ENCODE measurements at places on chromosomes 4 and X.

GRCh38 chrX:40080894-40081678 lies 16.7 kb downstream of the BCOR start:
- H3K27ac ChIP-seq = no peak overlapping the region
- H3K27me3 ChIP-seq = no peaks in the 10 kb centered on the region
- H3K4me3 ChIP-seq = no peak overlapping the region
- no peak for DNase-seq
- peaks cover 20% of the 10 kb centered on the region for H3K4me1 ChIP-seq

GRCh38 chrX:93594780-93595179 lies 78.6 kb downstream of the NAP1L3 start:
- H3K36me3 ChIP-seq = no peaks in the 10 kb centered on the region
- DNase-seq = no peak
- H3K27ac ChIP-seq = no peak overlapping the region
- no peaks in the 10 kb centered on the region for H3K27me3 ChIP-seq
- H3K4me3 ChIP-seq = no peak overlapping the region
- H3K4me1 ChIP-seq = no peaks in the 10 kb centered on the region

GRCh38 chr4:86596807-86597206 lies 2.7 kb downstream of the PTPN13 start:
- H3K4me1 ChIP-seq = no peaks in the 10 kb centered on the region
- H3K4me3 ChIP-seq = no peak overlapping the region
- H3K36me3 ChIP-seq = no peaks in the 10 kb centered on the region
- H3K27me3 ChIP-seq = no peaks in the 10 kb centered on the region

GRCh38 chr4:48756689-48757220 lies 23.3 kb downstream of the FRYL start:
- no peaks in the 10 kb centered on the region for H3K36me3 ChIP-seq
- no peaks in the 10 kb centered on the region for H3K4me1 ChIP-seq
- no peak overlapping the region for H3K4me3 ChIP-seq
- H3K27ac ChIP-seq = no peak overlapping the region
- no peak for DNase-seq

DNA sequence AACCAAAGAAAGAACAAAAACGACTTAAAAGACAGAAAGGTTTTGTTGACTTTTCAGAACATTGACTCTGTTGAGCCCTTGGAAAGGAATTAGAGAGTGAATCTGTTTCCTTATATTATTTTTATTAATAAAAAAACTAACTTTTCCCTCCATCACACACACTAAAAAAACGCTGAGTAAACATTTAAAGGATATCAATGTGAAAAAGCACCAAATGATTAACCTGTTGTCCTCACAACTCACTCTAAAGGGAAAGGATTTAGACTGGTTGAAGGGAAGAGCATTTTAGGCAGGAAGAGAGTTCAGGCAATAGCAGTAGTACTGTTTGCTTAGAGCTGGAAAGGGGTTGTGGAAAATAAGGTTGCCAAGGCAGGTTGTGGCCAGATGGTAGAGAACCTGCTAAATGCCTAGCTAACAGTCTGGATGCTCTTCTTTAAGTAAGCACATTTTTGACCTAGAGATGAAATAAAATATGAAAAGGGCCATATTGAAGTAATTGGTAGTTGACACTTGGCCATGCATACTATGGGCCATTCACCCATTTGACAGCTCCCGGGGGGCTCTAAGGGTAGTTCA lies 98.0 kb upstream of the NDP start:
- no peak overlapping the region for H3K27ac ChIP-seq
- no peak overlapping the region for H3K4me3 ChIP-seq
- no peaks in the 10 kb centered on the region for H3K4me1 ChIP-seq
- no peak for DNase-seq

DNA sequence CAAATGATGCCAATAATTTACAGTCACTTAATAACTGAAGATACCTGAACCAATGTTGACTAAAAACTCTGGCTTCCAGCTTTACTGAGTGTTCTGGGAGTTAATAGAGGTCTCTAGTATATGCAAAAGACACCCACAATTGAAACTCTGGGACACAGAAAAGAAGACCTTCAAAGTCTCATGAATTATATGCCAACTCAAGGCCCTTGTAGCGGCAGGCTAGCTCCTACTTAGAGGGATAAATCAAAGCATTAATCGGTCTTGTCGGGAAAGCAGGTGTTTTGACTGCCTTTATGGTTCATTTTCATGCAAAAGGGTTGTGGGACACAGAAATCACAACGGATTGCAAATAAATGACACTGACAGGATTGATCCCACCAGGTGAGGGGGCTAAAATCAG lies 55.9 kb downstream of the PCDH18 start:
- peaks cover 2% of the 10 kb centered on the region for H3K4me1 ChIP-seq
- H3K27ac ChIP-seq = no peak overlapping the region
- no peak overlapping the region for H3K4me3 ChIP-seq
- no peak for DNase-seq
- no peaks in the 10 kb centered on the region for H3K36me3 ChIP-seq

GRCh38 chr4:139214039-139214534 lies 37.1 kb upstream of the ELF2 start:
- no peaks in the 10 kb centered on the region for H3K4me1 ChIP-seq
- H3K4me3 ChIP-seq = no peak overlapping the region
- no peak overlapping the region for H3K27ac ChIP-seq
- DNase-seq = no peak

DNA sequence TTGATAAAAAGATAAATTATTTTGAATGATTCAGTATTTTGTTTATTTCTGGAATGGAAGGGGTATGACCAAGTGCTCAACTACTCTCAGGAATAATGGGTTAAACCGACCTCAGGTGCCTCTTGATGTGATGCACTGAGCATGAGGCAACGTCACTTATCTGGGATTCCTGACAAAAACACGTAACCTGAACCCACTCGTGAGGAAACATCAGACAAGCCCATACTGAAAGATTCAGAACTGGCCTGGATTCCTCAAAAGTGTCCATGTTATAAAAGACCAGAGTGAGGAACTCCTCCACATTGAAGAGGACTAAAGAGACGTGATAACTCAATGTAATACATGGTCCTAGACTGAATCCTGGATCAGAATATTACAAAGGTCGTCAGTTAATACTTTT lies 144.0 kb downstream of the FNIP2 start:
- peak; percentile 37 for DNase-seq
- peaks cover 2% of the 10 kb centered on the region for H3K36me3 ChIP-seq
- H3K27me3 ChIP-seq = no peaks in the 10 kb centered on the region

GRCh38 chr4:188400451-188400850 lies 261.2 kb downstream of the TRIML1 start:
- H3K4me1 ChIP-seq = no peaks in the 10 kb centered on the region
- H3K4me3 ChIP-seq = no peak overlapping the region
- no peak overlapping the region for H3K27ac ChIP-seq
- no peak for DNase-seq
- H3K27me3 ChIP-seq = no peaks in the 10 kb centered on the region

DNA sequence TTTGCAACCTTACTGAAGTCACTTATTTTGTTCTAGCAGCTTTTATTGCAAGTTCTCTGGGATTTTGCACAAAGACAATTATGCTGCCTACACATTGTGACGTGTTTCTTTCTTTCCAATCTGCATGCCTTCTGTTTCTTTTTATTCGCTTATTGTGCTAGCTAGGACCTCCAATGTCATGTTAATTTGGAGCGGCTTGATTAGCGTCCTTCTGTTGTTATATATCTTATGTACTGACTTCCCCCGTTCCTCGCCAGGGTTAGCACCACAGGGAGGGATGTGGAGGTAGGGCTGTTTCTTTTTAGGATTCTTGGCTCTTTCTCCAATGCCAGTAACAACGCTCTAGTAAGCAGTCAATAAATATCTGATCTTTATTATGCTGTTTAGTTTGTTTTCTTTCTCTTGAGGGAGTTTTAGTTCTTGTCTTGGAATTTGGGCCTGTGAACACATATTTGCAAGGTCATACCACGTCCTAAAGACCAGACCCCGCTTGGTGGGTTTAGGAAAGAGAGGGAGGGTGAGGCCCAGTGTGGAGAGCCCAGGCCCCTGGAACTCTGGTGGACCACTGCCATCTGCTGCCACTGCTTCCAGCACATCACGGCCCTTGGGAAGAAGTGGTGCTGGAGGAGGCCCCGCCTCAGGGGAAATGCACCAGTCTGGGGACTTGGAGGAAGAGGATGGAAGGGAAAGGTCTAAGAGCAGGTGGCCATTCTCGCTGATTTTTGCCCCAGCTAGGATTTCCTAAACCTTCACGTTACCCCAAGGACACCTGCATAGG lies 129.1 kb downstream of the TRIML1 start:
- no peaks in the 10 kb centered on the region for H3K36me3 ChIP-seq
- no peak for DNase-seq
- H3K27ac ChIP-seq = no peak overlapping the region
- peaks cover 3% of the 10 kb centered on the region for H3K4me1 ChIP-seq
- H3K27me3 ChIP-seq = no peaks in the 10 kb centered on the region

- no peaks in the 10 kb centered on the region for H3K36me3 ChIP-seq
- peaks cover 13% of the 10 kb centered on the region for H3K4me1 ChIP-seq
- DNase-seq = no peak
- peak overlapping the region; percentile 8 for H3K27ac ChIP-seq
Observed at GRCh38 chr4:150005537-150005936, 72.7 kb upstream of the DCLK2 start.

DNA sequence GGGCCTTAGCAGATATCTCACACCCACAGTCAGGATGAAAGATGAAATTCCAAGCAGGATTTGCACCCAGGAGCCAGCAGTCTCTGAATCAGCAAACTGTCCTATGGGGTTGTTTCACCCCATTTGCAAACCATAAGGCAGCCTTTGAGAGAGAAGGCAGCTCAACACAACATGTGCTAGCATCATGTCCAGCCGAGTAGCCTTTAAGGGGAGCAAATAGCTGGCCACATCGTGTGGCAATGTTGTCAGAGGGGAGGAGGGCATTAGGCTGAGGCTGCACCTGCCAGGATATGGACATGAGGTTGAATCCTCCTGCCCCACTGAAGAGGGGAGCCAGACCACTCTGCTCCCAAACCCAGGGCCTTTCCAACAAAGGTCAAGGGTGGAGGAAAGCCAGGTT lies 20.6 kb upstream of the PJA1 start:
- no peak overlapping the region for H3K4me3 ChIP-seq
- H3K4me1 ChIP-seq = no peaks in the 10 kb centered on the region
- no peaks in the 10 kb centered on the region for H3K27me3 ChIP-seq
- no peaks in the 10 kb centered on the region for H3K36me3 ChIP-seq
- no peak overlapping the region for H3K27ac ChIP-seq

GRCh38 chr4:107572281-107572680 lies 147.8 kb downstream of the PAPSS1 start:
- no peak for DNase-seq
- no peaks in the 10 kb centered on the region for H3K27me3 ChIP-seq
- H3K27ac ChIP-seq = no peak overlapping the region

GRCh38 chr4:168800926-168801325 lies 209.1 kb downstream of the CBR4 start:
- no peaks in the 10 kb centered on the region for H3K27me3 ChIP-seq
- no peak overlapping the region for H3K27ac ChIP-seq
- no peak overlapping the region for H3K4me3 ChIP-seq
- peaks cover 19% of the 10 kb centered on the region for H3K4me1 ChIP-seq
- H3K36me3 ChIP-seq = no peaks in the 10 kb centered on the region

- no peaks in the 10 kb centered on the region for H3K36me3 ChIP-seq
- no peak overlapping the region for H3K4me3 ChIP-seq
- H3K27ac ChIP-seq = no peak overlapping the region
- no peaks in the 10 kb centered on the region for H3K27me3 ChIP-seq
- DNase-seq = peak; percentile 74
- H3K4me1 ChIP-seq = no peaks in the 10 kb centered on the region
Observed at GRCh38 chr4:77481856-77482255, 123.8 kb upstream of the CXCL13 start.

GRCh38 chr4:52410971-52411370 lies 248.1 kb downstream of the USP46 start:
- H3K4me3 ChIP-seq = no peak overlapping the region
- no peaks in the 10 kb centered on the region for H3K36me3 ChIP-seq
- no peak for DNase-seq
- H3K27me3 ChIP-seq = no peaks in the 10 kb centered on the region

GRCh38 chrX:40189637-40190036 lies 91.9 kb upstream of the BCOR start:
- H3K4me1 ChIP-seq = no peaks in the 10 kb centered on the region
- DNase-seq = peak; percentile 77
- no peaks in the 10 kb centered on the region for H3K36me3 ChIP-seq
- no peaks in the 10 kb centered on the region for H3K27me3 ChIP-seq
- no peak overlapping the region for H3K4me3 ChIP-seq

GRCh38 chr4:80878218-80878617 lies 152.3 kb upstream of the BMP3 start:
- H3K27ac ChIP-seq = no peak overlapping the region
- H3K27me3 ChIP-seq = no peaks in the 10 kb centered on the region
- no peak overlapping the region for H3K4me3 ChIP-seq

GRCh38 chrX:54745676-54746075 lies 52.4 kb downstream of the ITIH6 start:
- H3K27ac ChIP-seq = no peak overlapping the region
- no peaks in the 10 kb centered on the region for H3K36me3 ChIP-seq
- no peak for DNase-seq
- H3K27me3 ChIP-seq = no peaks in the 10 kb centered on the region
- H3K4me3 ChIP-seq = no peak overlapping the region
- peaks cover 31% of the 10 kb centered on the region for H3K4me1 ChIP-seq

GRCh38 chrX:34528081-34528480 lies 129.0 kb downstream of the TMEM47 start:
- H3K27me3 ChIP-seq = no peaks in the 10 kb centered on the region
- DNase-seq = no peak
- H3K4me3 ChIP-seq = no peak overlapping the region
- H3K27ac ChIP-seq = no peak overlapping the region
- H3K4me1 ChIP-seq = no peaks in the 10 kb centered on the region
- H3K36me3 ChIP-seq = no peaks in the 10 kb centered on the region

DNA sequence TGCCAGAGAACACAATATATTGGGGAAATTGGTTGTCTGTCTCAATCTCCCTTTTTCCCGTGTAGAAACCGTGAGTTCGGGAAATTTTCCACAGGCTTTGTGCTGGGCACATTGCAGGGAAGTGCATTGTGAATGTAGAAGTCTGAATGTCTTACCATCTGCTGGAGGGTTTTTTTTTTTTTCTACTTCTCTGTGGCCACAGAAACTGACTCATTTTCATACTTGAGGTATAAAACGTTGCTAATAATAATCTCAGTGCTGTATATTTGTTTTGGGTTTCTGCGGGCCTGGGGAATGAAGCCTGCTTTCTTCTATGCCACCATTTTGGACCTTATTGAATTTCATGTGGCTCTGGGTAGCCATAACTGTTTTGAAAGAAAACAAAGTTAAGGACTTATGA lies 1001.2 kb downstream of the STIM2 start:
- DNase-seq = no peak
- no peak overlapping the region for H3K4me3 ChIP-seq
- H3K27me3 ChIP-seq = no peaks in the 10 kb centered on the region
- H3K36me3 ChIP-seq = no peaks in the 10 kb centered on the region
- no peak overlapping the region for H3K27ac ChIP-seq

- H3K27ac ChIP-seq = no peak overlapping the region
- H3K4me3 ChIP-seq = no peak overlapping the region
- DNase-seq = no peak
- H3K4me1 ChIP-seq = no peaks in the 10 kb centered on the region
- H3K27me3 ChIP-seq = no peaks in the 10 kb centered on the region
Observed at GRCh38 chrX:123263270-123263669, 79.2 kb downstream of the GRIA3 start.

Measured in trophoblast cell (in vitro differentiated cells and primary cell).